ENCODE measurements at places on chromosomes 12 and 14.

DNA sequence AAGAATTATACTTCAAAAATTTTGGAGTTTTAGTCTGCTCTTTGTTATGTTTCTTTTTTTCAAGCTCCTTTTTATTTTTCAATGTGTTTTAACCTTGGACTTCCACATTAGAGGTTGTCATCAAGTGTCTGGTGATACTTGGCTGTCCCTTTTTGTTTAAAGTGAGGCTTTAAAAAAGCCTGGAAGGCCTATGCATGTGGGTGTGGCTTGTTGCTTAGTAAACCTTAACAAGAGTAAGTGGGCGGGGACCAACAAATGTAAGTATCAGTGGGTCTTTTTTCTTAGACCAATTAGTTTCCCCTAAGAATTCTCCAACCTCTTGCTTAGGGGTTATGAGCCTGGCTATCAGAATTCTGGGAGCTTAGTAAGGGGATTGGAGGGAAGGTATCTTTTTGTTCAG, 26.4 kb downstream of the HCFC2 start:
- DNase-seq = no peak

- DNase-seq = no peak
Observed at GRCh38 chr14:56949828-56950227, 139.5 kb upstream of the OTX2 start.

DNA sequence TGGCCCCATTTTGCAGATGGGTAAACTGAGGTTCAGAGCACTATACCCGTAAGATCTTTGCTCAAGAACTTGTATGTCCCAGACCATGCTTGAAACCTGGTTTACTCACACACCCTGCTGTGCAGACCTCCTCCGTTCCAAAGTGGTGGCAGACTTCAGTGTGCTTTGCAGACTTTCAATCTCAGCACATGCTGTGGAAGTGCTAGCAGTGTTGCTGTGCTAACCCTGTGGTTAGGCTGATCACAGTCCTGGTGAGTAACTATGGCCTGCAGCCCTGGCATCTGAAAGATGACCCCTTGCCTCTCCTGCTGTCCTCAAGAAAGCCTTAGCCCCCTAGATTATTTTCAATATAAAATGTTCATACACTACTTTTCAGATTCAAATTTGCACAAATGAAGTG, 450.6 kb downstream of the DPF3 start:
- no peak for DNase-seq

DNA sequence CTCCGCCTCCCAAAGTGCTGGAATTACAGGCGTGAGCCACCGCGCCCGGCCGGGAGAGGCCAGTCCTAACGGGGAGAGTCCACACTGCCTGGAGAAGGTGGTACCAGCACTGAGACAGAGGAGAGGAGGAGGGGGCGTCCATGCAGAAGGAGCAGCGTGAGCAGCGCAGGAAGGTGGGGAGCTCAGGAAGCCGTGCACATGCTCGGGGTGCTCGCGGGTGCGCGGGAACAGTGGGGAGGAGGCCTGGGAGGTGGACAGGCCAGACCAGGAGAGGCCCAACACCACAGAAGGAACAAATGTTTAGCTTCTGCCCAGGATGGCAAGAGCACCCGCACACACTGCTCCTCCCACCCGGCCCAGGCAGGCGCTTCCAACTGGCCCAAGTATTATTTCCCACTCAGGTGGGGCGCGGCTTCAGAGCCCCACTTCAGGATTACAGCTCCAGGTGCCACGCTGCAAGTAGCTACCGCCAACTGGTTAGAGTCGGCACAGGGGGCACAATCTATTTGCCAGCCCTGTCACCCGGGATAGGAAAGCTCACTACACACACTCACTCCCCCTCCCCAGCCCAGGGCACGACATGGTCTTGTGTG, 80.8 kb upstream of the BCL11B start:
- DNase-seq = no peak

- DNase-seq = no peak
Observed at GRCh38 chr12:23349564-23349963, 599.9 kb downstream of the SOX5 start.

- no peak for DNase-seq
Observed at GRCh38 chr12:53402871-53403270, 20.8 kb upstream of the AMHR2 start.

- no peak for DNase-seq
Observed at GRCh38 chr14:75793806-75794205, 132.8 kb downstream of the TTLL5 start.

GRCh38 chr12:56688846-56689109, 694 bp upstream of the PTGES3 start:
- no peak for DNase-seq
